ENCODE measurements at places on chromosomes 2 and 18.

DNA sequence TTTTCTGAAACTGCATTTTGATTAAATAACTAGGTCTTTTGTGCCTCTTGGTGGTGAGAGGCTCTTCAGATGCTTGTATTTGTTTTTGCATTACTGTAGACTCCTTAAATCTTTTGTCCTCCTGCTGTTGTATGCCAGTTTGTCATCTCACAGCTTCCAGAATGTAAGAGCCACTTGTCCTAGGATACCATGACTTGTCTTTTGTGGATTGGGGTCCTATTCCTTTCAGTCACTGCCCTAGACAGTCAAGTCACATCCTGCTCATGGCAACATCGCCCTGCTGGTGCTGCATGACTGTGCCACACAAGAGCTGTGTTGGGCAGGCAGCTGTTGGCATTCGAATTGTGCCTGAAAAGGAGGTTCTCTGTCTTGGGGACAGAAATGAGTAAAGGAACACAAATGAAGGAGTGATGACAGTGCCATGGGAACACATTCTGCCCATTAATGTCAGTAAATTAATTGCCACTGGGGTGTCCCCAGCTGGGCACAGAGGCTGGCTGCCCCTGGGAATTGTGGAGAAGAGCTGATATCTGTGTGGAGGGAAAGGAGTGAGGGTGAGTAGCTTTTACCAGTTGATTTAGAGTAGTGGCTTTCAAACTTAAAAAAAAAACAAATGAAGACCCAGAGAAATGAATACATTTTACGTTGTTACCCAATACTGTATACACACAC lies 140.3 kb downstream of the ARL6IP6 start:
- H3K4me1 ChIP-seq = no peaks in the 10 kb centered on the region
- H3K27me3 ChIP-seq = no peaks in the 10 kb centered on the region
- H3K4me3 ChIP-seq = no peak overlapping the region
- DNase-seq = no peak

GRCh38 chr2:128538396-128538795 lies 219.7 kb upstream of the HS6ST1 start:
- H3K4me1 ChIP-seq = no peaks in the 10 kb centered on the region
- no peak for DNase-seq
- H3K36me3 ChIP-seq = no peaks in the 10 kb centered on the region

DNA sequence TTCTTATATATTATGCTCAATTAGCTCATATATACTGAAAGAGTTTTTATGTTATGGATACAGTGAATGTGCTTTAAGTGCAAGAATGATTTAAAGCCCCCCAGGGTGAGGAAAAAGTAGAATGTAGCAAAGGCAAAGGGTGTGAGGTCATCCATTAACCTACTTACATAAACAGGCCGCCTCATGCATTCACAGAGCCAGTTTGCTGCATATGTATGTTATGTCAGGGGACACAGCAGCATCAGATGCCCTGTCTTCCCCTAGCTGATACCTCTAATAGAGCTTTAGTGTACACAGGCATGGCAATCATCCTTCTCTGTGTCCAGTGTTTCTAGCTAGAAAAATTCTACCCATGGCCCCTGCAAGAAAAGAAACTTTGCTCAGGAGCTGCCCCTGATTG lies 187.8 kb upstream of the FSHR start:
- no peak for DNase-seq
- no peaks in the 10 kb centered on the region for H3K27me3 ChIP-seq
- H3K27ac ChIP-seq = no peak overlapping the region
- H3K4me1 ChIP-seq = no peaks in the 10 kb centered on the region
- H3K36me3 ChIP-seq = no peaks in the 10 kb centered on the region
- H3K4me3 ChIP-seq = no peak overlapping the region

- no peaks in the 10 kb centered on the region for H3K27me3 ChIP-seq
- no peak for DNase-seq
- H3K36me3 ChIP-seq = no peaks in the 10 kb centered on the region
- no peak overlapping the region for H3K27ac ChIP-seq
- no peak overlapping the region for H3K4me3 ChIP-seq
Observed at GRCh38 chr2:220775856-220776488, 796.1 kb downstream of the EPHA4 start.

GRCh38 chr2:6787376-6787775 lies 78.3 kb downstream of the CMPK2 start:
- H3K27me3 ChIP-seq = no peaks in the 10 kb centered on the region
- no peaks in the 10 kb centered on the region for H3K36me3 ChIP-seq
- H3K4me3 ChIP-seq = no peak overlapping the region

DNA sequence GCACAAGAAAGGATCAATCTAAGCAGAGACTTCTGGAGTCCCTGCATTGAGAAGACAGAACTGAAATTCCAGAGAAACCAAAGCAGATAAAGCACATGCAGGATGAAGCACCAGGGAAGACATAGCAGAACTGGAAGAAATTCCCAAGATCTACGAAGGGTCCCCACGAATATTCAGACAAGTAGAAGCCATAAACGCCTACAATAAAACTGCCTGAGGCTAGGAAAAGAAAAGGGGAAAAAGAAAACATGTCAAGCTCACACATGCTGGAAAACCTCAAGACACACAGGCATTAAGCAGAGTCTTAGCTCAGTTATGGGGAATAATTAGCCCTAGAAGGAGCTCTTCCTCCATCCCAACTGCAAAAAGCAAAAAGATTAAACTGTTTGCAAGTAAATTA lies 171.2 kb downstream of the NBAS start:
- H3K27ac ChIP-seq = no peak overlapping the region
- no peak overlapping the region for H3K4me3 ChIP-seq
- H3K27me3 ChIP-seq = no peaks in the 10 kb centered on the region
- no peak for DNase-seq

DNA sequence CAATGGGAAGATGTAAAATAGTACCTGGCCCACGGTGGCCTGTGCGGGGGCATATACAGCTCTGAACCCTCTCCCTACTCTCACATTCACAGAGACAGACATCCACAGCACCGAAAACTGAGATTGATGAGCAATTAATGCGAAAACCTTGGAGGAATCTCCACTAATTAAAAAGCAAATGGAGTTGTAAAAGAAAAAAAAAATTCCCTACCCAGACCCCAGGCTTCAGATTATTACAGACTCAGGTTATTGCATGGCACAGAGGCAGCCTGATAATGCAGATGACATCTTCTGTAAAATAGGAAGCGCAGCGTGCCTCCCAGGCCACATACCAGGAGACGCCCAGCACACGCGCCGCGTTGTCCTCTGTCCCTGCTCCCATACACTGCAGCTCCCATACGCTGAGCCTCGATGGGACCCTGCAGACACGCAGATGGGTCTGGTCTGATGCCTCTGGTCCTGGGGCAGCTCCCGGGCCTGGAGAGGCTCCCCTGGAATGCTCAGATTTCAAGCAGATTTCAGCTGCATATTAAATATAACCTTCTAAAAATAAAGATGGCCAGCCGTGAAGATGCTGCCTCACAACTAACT lies 496.1 kb upstream of the MYT1L start:
- no peaks in the 10 kb centered on the region for H3K36me3 ChIP-seq
- H3K27me3 ChIP-seq = no peaks in the 10 kb centered on the region
- peaks cover 4% of the 10 kb centered on the region for H3K4me1 ChIP-seq
- H3K27ac ChIP-seq = no peak overlapping the region
- no peak overlapping the region for H3K4me3 ChIP-seq

GRCh38 chr2:14654835-14655282 lies 22.3 kb downstream of the LRATD1 start:
- DNase-seq = no peak
- no peaks in the 10 kb centered on the region for H3K4me1 ChIP-seq
- H3K27ac ChIP-seq = no peak overlapping the region
- H3K4me3 ChIP-seq = no peak overlapping the region

- no peaks in the 10 kb centered on the region for H3K36me3 ChIP-seq
- no peak for DNase-seq
- H3K4me3 ChIP-seq = no peak overlapping the region
- no peaks in the 10 kb centered on the region for H3K27me3 ChIP-seq
- H3K27ac ChIP-seq = no peak overlapping the region
- H3K4me1 ChIP-seq = no peaks in the 10 kb centered on the region
Observed at GRCh38 chr2:151927501-151928221, 99.4 kb upstream of the ARL5A start.

- no peaks in the 10 kb centered on the region for H3K36me3 ChIP-seq
- no peaks in the 10 kb centered on the region for H3K27me3 ChIP-seq
- DNase-seq = peak; percentile 45
- H3K4me3 ChIP-seq = peak overlapping the region; percentile 85
- H3K27ac ChIP-seq = peak overlapping the region; percentile 100
Observed at GRCh38 chr2:231673348-231673770, 35.0 kb upstream of the PTMA start.

DNA sequence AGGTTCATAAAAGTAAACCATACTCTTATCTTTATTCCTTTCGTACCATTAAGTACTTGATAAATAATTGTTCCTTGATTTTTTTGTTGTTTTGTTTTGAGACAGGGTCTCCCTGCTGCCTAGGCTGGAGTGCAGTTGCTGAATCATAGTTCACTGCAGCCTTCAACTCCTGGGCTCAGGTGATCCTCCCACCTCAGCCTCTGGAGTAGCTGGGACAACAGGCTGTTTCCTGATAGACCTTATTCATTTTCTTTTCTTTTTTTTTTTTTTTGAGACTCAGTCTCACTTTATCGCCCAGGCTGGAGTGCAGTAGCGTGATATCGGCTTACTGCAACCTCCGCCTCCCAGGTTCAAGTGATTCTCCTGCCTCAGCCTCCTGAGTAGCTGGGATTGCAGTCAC lies 5.5 kb downstream of the KCNG3 start:
- H3K27ac ChIP-seq = no peak overlapping the region
- no peak for DNase-seq
- no peak overlapping the region for H3K4me3 ChIP-seq

- no peak overlapping the region for H3K27ac ChIP-seq
- no peak overlapping the region for H3K4me3 ChIP-seq
- H3K36me3 ChIP-seq = no peaks in the 10 kb centered on the region
- no peak for DNase-seq
- no peaks in the 10 kb centered on the region for H3K27me3 ChIP-seq
Observed at GRCh38 chr18:8448130-8448529, 161.1 kb upstream of the RAB12 start.

DNA sequence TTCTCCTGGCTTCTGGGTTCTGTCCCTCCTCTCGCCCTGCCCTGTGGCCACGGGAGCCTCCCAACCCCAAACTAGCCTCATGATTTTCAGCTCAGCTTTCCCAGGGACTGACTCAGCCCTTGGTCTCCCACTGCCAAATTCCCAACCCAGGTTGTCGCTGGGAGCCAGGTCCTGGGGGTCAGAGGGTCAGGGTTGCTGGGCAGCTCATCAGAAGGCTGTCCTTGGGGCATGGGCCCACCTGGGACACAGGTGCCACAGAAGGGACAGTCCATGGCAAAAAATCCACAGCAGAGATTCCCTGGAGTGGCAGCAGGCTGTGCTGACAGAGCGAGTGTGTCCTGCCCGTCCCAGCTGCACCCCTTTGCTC lies 180.4 kb downstream of the TWIST2 start:
- no peak for DNase-seq
- H3K4me1 ChIP-seq = no peaks in the 10 kb centered on the region
- H3K36me3 ChIP-seq = no peaks in the 10 kb centered on the region
- no peaks in the 10 kb centered on the region for H3K27me3 ChIP-seq
- H3K4me3 ChIP-seq = no peak overlapping the region

DNA sequence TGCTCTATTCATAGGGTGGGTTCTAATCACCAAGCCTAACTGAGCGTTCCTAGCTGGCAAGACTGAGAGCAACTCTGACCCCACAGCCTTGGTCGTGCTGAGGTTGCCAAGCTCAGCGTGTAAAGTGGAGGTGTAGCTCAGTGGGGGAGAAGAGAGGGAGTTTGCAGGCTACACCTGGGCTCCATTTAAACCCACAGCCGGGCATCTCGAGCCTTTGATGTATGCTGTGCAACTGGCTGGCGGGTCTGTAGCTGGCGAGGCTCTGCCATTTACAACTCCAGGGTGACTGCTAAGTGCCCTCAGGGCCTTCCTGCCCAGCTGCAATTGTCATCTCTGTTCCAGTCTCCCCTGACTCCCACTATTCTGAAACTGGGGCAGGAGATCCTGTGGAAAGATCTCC lies 20.0 kb upstream of the CHRNA1 start:
- H3K27me3 ChIP-seq = no peaks in the 10 kb centered on the region
- H3K36me3 ChIP-seq = no peaks in the 10 kb centered on the region
- no peak overlapping the region for H3K27ac ChIP-seq
- DNase-seq = no peak
- no peaks in the 10 kb centered on the region for H3K4me1 ChIP-seq

- H3K4me3 ChIP-seq = no peak overlapping the region
- no peak for DNase-seq
- no peaks in the 10 kb centered on the region for H3K27me3 ChIP-seq
- no peak overlapping the region for H3K27ac ChIP-seq
Observed at GRCh38 chr2:212548455-212548819, 9.8 kb upstream of the ERBB4 start.

GRCh38 chr18:76490670-76491472 lies 4.2 kb downstream of the ZNF516 start:
- DNase-seq = peak; percentile 84
- peak overlapping the region; percentile 59 for H3K27ac ChIP-seq
- H3K4me3 ChIP-seq = peak overlapping the region; percentile 88

DNA sequence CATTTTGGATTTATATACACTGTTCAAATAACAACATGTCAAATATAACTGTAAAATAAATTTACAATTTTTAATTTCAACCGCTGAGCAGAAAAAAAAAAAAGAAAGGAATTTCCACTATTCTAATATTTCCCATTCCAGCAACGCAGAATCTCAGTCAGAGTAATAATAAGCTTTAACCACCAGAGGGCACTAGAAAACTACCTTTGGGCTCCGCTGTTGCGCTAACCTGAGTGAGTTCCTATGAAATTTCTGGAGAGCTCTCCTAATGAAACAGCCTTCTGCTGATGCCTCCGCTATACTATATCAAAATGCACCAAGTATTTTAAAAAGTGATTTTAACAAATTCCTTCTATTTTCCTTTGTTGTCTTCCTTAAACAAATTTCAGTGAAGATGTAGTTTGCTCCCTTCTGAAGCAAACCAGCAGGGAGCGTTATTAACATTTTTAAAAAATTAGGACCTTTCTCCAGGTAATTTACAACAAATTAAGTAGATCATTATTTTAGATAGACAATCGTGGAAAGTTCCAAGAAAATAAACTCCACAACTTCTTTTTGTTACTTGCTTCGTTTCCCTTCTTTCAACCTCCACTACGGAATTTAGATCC lies 23.0 kb downstream of the ERMN start:
- no peaks in the 10 kb centered on the region for H3K36me3 ChIP-seq
- no peaks in the 10 kb centered on the region for H3K4me1 ChIP-seq
- H3K27ac ChIP-seq = no peak overlapping the region
- H3K4me3 ChIP-seq = no peak overlapping the region
- peak; percentile 80 for DNase-seq

GRCh38 chr2:217599906-217600305 lies 402.9 kb downstream of the TNS1 start:
- no peaks in the 10 kb centered on the region for H3K4me1 ChIP-seq
- H3K27ac ChIP-seq = no peak overlapping the region
- H3K27me3 ChIP-seq = no peaks in the 10 kb centered on the region
- no peaks in the 10 kb centered on the region for H3K36me3 ChIP-seq
- DNase-seq = no peak

DNA sequence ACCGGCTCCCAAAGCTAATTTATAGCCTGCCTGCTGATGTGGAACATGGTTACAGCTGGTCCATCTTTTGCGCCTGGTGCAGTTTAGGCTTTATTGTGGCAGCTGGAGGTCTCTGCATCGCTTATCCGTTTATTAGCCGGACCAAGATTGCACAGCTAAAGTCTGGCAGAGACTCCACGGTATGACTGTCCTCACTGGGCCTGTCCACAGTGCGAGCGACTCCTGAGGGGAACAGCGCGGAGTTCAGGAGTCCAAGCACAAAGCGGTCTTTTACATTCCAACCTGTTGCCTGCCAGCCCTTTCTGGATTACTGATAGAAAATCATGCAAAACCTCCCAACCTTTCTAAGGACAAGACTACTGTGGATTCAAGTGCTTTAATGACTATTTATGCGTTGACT lies 51.4 kb downstream of the TMEM178A start:
- H3K36me3 ChIP-seq = no peaks in the 10 kb centered on the region
- no peak for DNase-seq
- H3K4me1 ChIP-seq = no peaks in the 10 kb centered on the region
- no peak overlapping the region for H3K27ac ChIP-seq
